GM12892 (cell line): ENCODE measurements at places on chromosomes 7 and 10.

GRCh38 chr7:102064361-102065025 lies 222.2 kb upstream of the SH2B2 start:
- DNase-seq = no peak

GRCh38 chr7:156473476-156474240 lies 166.9 kb upstream of the RNF32 start:
- DNase-seq = no peak

GRCh38 chr10:48459270-48460150 lies 145.4 kb downstream of the ARHGAP22 start:
- DNase-seq = no peak

DNA sequence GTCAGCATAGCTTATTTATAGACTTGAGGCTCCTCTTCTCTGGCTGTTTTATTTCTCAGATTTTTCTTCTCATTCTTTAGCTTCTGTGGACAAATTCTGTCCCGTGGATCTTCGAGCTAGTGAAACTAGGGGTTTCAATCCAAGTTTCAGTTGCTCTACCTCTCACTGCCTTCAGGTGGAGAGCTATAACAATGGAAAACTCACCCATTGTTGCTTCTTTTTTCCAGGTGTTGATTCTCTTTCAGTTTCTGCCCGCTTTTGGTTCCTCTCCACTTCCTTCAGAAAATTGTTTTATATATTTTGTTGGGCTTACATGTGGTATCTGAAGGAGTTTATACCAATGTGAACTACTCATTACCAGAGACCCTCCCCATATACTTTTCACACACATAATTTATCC lies 266.1 kb downstream of the TCF7L2 start:
- DNase-seq = no peak

DNA sequence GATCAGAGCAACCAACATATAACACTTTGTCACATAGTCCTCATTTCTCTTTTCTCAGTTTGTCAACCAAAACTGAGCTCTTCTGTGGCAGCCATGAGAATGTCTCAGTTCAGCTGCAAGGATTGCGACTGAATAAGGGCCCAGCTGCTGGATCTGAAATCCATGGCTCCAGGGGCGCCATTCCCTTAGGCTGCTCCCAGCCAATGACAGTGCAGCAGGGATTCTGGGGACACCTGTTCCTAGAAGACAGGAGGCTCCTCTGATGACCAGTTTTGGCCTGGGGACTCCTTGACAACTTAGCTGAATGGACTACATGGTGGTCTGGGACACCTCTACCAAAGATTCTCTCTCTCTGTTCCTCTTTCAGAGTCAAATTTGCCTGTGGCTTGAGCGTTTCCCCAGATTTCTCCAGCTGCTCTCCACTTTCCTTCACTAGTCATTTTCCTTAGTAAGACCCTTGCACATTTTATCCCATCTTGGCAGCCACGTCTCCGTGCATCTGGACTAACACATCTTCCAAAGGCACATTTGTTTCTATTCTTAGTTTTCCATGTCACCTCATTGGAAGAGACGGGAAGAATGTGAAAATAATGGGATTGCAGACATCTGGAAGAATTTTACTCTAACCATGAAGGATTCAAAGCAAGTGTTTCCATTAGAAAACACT lies 28.1 kb upstream of the KIF5B start:
- DNase-seq = no peak

DNA sequence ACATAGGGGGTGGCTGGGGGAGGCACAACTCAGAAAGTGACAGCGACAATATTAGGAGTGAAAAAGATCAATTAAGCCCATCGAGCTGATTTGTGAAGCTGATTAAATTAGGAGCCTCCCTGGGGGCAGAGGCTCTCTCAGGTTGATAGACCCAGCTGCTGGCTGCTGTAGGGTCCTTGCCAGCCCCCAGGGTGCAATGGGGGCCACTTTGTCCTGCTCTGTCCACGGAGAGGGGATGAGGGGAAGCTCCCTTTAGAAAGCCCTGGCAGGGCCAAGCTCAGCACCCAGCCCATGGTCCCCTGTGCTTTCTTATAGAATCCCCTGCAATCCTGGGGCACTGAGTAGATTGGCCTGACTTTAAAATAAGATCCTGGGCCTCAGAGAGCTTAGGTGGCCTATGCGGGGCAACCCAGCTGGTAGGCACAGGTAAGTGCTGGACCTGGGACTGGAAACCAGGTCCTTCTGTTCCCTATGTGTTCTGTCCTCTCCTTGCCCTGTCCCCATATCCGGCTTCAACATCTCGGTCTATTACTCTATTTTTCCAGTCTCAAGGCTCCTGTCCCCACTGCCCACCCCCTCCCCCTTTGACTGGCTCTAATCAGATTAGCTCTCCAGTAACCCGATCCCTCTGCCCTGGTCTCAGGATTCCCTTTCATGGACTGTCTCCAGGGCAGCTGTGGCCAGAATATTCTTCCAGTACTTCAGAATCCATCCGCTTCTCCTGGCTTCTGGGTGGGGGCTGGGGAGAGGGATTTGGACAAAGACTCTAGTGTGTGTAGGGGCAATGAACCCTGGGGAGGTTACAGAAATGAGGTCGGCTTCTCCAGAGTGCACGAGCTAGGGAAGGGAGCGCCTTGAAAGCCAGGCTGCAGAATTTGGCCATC lies 259.6 kb downstream of the RPS24 start:
- no peak for DNase-seq

- DNase-seq = no peak
These were observed 100.1 kb downstream of the FOXL3 start for GRCh38 chr7:389911-390601.

GRCh38 chr7:103765901-103766300 lies 223.6 kb downstream of the RELN start:
- DNase-seq = no peak

- DNase-seq = no peak
These were observed 124.9 kb upstream of the NPVF start for GRCh38 chr7:25353196-25353595.

GRCh38 chr7:96253441-96253840 lies 68.5 kb downstream of the SLC25A13 start:
- DNase-seq = no peak

GRCh38 chr7:78368771-78369170 lies 570.2 kb downstream of the PHTF2 start:
- DNase-seq = no peak

- no peak for DNase-seq
These were observed 66.0 kb downstream of the ST7 start for GRCh38 chr7:117019287-117019686.

DNA sequence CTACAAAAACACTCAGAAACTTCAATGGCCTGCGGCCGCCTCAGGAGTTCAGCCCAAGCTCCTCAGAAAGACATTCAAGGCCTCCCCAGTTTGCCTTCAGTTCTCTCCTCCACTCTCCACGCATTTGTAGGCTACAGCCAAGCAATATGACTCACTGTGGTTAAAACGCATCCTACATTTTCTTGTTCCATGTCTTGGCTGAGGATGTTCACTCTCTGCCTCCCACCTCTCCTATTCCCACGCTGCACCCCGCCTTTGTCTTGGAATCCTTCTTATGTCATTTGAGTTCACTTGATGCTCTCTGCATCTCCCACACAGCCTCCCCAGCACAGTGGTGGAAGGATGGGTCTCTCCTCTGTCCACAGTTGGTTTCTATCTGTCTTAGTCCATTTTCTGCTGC lies 184.8 kb downstream of the NPSR1 start:
- no peak for DNase-seq

DNA sequence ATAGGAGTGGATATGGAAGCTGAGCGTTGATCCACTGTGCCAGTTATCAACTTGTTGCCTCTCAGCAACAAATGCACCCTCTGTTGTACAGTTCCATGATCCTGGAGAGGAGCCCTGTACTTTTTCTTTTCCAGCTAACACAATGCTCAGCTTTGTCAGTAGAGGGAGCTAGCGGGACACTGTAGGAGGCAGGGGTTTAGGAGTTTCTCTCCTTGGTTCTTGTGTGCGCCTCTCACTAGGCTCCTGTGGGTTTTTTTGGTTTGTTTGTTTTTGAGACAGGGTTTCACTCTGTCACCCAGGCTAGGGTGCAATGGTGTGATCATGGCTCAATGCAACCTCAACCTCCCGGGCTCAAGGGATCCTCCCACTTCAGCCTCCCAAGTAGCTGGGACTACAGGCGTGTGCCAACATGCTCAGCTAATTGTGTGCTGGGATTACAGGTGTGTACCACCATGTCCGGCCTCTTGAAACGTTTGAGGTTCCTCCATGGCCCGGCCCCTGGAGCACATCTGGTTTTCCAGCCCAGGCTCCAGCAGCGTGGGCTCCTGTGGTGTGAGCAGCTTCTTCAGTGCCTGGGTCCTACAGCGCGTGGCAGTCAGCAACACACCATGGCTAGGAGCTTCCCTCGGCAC lies 12.0 kb upstream of the MARVELD1 start:
- DNase-seq = peak; percentile 53
